Left hindlimb (tissue), 1 donor: ENCODE measurements at places on chromosomes 16 and 17.

GRCh38 chr16:3274490-3274889 lies 8.8 kb upstream of the ZNF263 start:
- no peak for DNase-seq

- DNase-seq, result no peak
Observed at GRCh38 chr16:17812771-17813170, 342.0 kb upstream of the XYLT1 start.

GRCh38 chr17:44844390-44844830 lies 3.3 kb upstream of the HIGD1B start:
- DNase-seq, result no peak

GRCh38 chr17:6554871-6555330 lies 1.5 kb downstream of the PITPNM3 start:
- DNase-seq, result no peak

DNA sequence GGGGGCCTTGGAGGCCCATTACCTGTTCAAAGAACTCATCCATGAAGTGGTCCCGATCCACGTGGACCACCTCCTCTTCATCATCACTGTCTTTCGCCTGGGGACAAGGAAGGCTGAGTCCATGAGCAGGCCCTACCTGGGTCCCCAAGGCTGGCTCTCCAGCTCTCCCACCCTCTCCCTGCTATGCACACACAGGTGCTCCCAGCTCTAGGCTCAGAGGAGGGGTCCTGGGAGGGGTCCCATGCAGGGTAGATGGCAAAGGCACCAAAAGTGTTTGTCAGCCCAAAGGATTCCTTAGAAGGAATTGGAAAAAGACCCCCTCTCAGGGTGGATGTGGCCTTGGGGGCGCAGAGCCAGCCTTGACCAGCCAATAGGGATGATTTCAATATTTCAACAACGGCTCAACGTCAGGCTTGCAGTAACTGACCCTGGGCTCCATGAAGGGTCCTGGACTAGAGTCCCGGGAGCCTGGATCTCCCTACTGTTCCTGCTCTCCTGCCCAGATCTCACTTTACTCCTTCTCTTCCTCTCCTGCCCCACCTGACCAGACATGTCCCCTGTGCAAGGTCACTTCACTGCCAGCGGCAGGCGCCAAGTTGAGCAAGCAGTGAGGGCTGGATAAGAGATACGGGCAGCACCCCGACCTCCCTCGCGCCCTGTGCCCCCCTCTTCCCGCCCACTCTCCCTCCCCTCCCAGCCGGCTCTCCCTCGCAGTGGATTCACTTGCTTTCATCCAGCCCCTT lies 8.8 kb downstream of the STX1B start:
- no peak for DNase-seq

- no peak for DNase-seq
Observed at GRCh38 chr17:51951741-51952140, 206.8 kb downstream of the CA10 start.

DNA sequence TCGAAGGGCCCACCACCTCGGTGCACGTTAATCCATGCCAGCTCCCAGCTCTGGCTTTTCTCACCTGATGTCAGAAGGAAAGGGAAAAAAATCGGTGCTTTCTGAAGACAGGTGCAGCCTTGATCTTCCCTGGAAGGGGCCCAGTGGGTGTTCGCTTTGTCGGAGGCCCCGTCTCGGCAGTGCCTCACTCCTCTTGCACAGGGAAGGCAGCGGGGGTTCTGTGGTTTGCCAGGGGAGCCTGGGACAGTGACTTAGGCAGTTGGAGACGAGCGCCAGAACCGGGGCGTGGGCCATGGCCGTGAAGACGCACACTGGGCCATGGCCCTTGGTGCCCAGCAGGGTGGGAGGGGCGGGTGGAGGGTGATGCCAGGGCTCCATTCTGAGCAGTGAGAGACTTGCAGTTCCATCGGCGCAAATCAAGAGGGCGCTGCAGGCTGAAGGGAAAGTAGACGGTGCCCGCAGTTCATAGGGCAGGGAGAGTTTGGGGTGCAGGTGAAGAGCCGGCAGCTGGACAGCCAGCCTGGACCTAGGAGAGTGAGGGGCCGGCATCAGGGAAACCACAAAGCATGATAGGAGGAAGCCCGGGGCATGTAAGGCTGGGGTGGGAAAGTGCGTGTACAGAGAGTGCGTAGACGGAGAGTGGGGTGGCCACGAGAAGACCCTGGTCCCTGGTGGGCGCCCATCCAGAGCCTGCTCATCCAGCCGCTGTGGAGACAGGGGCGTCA lies 101.3 kb upstream of the CHMP6 start:
- DNase-seq, result peak; percentile 16

DNA sequence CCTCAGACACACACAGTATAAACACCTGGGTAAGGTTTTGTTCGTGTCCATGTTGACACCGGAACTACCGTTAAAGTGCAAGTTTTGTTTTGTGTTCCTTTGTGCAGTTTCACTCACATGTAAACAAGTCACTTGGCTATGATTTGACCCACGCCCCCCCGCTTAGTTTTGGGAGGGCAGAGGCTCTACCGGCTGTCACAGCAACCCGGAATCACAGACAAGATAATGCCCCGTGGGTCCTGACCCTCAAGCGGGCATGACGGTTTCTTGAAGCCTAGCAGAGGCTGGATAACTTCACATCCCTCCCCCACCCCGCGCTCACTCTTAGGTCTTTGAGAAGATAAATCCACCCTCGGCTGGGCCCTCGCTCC lies 1.7 kb downstream of the RASD1 start:
- no peak for DNase-seq

DNA sequence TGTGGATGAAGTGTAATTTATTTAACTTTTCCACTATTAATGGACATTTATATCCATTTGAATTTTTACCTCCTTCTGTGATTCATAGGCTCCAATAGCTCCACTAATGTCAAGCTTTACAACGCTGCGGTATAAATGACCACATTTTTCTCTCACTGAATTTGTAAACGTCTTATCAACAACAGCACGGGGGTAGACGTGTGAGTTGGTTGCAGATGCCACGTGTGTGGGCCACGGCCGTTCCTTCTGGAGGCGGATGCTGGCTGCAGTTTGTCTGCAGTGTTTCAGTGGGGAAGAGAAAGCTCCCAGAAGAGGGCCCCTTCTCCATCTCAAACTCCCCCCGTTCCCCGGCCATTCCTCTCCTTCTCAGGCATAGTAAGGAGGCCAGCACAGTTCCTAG lies 68.2 kb upstream of the XYLT1 start:
- no peak for DNase-seq

DNA sequence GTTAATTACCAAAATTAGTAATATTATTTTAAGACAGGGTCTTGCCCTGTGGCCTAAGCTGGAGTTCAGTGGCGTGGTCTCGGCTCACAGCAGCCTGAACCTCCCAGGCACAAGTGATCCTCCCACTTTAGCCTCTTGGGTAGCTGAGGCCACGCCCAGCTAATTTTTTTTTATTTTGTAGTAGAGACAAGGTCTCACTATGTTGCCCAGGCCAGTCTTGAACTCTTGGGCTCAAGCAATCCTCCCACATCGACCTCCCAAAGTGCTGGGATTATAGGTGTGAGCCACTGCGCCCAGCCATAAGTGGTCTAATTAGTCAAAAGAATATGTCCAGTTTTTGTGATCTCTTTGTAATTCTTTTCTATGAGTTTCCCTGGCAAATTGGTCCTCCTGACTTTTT lies 12.0 kb upstream of the CFDP1 start:
- DNase-seq, result no peak

DNA sequence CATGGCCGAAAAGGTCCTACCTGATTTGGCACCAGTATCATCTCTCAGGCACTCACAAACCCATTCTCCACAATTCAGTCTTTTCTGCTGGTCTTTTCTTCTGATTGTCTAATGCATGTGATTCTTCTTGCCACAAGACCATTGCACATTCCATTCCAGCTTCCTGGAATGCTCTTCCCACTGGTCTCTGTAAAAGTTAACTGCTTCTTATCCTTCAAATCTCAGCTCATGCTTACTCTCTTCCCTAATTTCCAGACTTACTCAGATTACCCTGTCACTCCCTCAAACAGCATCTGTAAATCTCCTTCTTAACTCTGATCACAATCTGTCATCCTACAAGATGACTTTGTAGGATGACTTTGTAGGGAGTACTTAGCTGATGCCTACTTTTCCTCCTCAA lies 320.2 kb downstream of the MAP2K6 start:
- DNase-seq, result no peak

DNA sequence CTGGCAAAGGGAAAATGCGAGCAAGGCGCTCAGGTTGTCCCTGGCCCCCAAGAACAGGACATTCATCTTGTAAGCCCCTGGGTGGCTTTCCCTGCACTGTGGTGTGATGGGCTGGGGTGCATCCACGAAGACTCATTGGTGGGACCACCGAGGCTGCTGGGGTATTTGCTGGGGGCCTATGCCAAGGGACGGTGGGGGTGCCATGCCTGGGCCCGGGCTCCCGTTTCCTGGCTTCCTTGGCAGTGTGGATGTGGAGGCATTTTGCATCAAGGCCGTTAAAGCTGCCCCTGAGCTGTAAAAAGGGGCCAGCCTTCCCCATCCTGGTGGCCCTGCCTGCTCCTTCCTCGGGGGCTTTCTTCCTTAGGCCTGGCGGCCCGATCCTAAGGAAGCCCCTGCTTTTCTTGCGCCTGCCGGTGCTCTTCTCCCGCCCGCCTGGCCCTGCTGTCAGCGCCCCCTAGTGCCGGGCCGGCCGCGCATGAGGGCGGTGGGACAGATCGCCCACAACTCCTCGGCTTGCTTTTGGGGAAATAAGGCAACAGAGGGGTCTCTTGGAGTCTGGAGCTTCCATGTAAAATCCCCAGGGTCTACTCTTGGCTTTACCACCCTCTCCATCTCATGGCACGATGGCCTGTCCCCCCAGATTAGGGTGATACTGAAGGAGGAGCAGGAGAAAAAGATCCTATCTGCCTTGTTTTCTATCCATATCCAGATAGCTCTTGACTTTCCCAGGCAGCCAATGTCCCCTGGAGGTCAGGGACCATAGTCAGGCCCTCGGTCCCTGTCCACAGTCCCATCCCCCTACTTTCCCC lies 9.8 kb upstream of the TBX2 start:
- peak; percentile 65 for DNase-seq

GRCh38 chr16:68472581-68472980 lies 24.3 kb upstream of the SMPD3 start:
- no peak for DNase-seq

- no peak for DNase-seq
Observed at GRCh38 chr16:47064775-47065174, 79.0 kb downstream of the NETO2 start.
